ENCODE measurements at places on chromosomes 12 and 14. TPM values are rescaled to one million over a fixed set of nuclear protein-coding genes. Genes with fewer than 3 reads are reported as not detected.

Gene ESPL1
- total RNA-seq: 1.3 TPM

Gene SMIM41
- total RNA-seq: under 0.01 TPM

Gene LAG3
- 12.1 TPM for total RNA-seq

Gene LRFN5
- total RNA-seq: under 0.01 TPM

Gene ALDH1L2
- total RNA-seq: under 0.01 TPM

Gene TAS2R42
- not detected for total RNA-seq

DNA sequence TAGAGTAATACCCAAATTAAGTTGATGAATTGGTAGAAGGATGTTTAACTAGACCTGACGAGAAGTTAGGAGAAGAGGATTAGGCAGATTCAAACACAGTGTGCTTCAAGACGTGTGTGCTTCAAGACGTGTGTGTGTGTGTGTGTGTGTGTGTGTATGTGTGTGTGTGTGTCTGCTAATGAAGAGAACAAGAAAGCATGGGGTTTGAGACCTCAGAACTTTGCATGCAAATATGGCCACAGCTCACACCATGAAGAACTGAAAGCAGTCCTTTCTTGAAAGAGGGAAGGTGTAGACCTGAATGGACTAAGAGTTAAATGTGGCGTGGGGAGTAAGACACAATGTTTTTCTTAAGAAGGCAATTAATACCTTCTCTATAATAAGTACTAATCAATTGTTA is 32.5 kb upstream of the SSPN start:
- DNase-seq: no peak

DNA sequence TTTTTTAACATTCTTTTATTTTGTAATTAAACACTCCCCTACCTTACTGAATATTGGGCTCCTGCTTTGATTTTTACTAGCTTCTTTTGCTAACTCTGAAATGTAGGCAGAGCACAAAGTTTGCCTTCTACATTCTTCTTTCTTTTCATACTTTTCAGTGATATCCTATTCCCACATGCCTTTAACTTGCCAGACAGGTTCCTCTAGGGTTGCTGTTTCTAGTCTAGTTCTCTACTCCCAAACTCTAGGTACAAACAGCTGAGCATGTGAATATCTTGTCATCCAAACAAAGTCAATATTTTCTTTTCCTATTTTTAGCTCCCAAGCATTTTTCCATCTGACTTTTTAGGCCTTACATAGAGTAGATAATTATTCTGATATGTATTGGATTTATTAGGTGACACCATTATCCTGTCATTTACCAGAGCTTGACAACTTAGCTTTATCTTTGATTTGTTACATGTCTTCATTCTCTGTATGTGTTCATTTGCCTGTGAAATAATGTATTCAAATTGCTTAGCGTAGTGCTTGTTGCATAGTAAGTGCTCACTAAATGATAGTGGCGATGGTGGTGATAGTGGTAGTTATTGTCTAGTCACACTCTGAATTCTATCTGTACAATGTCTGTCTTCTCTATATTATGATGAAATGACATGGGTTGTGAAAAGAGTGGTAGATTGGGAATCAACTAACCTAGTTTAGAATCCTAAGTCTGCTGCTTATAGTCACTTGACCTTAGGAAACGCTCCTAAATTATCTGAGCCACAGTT is 73.6 kb upstream of the DNM1L start:
- DNase-seq: no peak

DNA sequence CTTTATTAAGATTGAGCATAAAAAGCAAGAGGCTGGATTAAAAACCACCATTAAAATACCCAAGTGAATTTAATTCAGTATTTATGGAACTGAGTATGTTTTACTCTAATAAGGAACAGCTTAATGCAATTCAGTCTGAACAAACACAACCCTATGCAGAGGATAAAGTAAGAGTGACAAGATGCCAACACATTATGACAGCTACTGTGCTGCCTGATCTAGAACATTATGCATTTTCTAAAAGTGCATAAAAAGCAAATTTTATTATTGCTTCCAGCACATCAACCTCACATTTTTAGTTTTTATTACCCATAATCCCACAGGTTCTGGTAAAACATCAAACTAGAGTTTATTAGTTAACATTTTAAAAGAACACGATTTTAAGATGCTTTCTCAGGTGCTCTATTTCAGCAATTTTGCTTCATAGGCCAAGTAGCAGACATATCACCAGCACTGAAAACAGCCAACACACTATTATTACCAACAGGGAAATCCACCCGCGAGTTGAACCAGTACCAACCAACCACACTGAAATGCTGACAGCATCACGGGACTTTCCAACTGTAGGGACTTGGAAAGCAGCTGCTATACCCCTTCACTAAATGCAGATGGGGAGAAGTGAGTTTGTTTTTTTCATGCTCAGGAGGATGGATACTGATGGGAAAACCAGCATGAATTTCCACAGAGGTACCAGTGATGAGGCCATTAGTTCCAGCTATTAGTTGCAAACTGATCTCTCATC is 372.1 kb downstream of the KCNH5 start:
- DNase-seq: no peak

DNA sequence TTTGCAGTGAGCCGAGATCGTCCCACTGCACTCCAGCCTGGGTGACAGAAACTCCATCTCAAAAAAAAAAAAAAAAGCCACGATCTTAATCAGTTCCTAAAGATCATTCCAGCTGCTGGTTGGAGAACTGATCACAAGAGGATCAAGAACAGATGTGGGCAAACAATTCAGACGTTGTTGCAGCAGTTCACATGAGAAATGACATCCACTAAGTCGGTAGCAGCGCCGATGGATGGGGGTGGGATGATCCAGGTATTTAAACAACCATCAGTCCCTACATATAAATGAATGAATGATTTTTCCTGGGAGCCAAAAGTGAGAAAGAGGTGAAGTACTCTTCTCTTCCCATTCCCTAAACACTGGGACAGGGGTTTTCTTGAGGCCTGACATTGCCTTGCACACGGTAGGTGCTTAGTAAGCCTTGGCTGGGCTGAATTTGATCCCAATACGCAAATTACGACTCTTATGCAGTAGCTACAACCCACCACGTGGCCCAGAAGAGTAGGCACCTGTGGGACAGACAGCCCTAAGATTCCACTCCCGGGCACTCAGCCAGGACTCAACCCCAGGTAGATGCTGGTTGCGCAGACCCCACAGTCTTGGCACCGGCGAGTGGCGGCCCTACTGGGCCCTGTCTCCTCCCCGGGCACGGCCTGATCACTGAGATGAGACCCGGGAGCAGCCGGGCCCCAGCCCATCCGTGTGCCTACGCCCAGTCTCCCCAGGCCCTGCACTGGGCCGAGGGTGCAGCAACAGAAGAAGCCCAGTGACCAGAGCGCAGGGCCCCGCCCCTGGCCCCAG is 565 bp downstream of the SPRYD3 start:
- peak; percentile 36 for DNase-seq

- DNase-seq: no peak
Observed at GRCh38 chr12:25811656-25812126, 146.8 kb upstream of the RASSF8 start.

DNA sequence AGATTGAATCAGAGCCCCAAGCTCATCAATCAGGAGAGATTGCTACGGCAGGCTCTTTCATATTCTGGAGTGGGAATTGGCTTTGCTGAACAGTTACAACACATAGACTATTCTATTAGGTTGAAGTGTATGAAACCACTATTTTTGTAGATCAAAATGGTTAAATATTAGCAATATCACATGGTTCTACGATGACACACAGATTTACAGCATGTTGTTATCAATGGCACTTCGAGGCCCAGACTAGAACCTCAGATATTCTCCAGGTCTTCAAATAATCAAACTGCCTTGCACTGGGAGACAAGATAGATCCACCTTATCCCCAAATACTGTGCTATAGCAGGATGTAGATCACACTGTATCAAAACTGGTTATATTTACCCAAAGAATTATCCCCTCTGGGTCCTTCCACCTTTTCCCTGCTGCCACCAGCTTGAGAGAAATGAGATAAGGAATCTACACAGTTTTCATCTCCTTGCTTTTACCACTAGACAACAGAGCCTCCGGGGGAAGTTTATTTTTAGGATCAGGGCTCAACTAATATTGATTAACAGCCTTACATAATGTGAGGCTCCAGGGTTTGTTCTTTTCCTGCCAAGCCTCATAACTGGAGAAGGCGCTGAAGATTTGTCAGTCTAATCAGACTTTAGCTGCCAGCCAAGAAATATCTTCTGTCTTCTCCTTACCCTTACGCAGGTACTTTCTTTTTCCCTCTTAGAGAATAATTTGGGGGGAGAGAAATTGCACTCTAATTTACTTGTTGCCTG is 507.1 kb downstream of the DIO2 start:
- DNase-seq: no peak

GRCh38 chr12:18382236-18382885 is 121.0 kb downstream of the PIK3C2G start:
- DNase-seq: no peak

Measured in hematopoietic multipotent progenitor cell (in vitro differentiated cells).